ENCODE measurements at places on chromosomes 4 and X.

DNA sequence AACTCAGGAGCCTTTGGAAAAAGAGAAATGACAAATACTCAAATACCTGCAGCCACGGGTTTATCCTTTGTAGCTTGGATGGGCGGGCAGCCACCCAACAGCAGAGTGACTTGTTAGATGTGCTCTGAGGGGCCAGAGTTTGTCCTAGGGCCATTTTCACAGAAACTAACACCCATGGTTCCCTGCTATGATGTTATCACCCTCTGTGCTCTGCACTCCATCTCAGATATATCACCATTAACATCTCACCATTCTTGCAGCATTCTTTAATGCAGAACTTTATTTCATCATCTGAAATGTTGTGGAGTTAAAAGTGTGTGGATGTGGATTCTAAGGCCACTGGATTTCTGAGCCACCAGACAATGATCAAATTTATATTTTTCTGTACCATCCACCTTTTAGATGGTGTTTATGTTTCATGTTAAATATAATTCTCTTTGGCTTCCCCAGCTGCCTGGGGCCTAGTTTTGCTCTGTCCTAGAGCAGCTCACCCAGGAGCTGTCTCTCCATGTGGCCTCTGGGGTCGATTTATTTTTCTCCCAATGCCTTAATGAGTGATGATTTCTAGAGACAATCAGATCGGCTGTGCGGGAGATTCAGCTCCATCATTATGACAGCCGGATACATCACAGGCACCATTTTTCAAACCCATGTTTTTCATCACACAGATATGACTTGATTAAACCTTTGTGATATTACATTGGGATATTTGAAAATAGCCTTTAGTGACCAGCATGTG, 380.8 kb downstream of the BCOR start:
- no peak for DNase-seq

DNA sequence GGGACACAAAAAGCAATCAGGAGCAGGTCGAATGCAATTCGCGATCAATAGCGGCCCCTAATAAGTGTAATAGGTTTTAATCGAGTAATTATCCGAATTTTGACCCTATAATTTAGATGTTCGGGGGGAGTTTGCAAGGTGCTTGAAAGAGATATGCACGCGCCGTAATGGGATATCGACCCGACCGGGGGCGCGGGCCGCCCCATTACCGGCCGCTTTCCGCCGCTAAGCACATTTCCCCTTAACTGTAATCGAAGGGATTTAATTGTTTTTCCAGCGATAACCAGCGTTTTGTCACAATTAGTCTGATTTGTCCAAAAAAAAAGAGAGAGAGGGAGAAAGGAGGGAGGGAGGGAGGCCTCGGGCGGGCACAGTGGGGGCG, 997 bp downstream of the NKX1-1 start:
- DNase-seq: no peak

DNA sequence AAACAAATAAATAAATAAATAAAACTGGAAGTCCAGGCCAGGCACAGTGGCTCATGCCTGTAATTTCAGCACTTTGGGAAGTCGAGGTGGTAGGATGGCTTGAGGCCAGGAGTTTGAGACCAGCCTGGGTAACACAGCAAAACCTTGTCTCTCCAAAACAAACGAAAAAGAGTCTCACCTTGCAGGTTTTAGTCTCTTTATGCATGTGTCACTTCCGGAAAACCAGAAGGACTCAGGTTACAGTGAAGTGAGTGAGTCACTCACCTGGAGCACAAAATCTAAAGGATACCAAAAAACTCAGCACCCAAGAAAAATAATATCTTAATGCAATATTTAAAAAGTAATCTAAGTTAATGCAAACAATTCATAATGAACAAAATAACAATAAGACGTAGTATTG, 20.1 kb upstream of the SLC34A2 start:
- no peak for DNase-seq

DNA sequence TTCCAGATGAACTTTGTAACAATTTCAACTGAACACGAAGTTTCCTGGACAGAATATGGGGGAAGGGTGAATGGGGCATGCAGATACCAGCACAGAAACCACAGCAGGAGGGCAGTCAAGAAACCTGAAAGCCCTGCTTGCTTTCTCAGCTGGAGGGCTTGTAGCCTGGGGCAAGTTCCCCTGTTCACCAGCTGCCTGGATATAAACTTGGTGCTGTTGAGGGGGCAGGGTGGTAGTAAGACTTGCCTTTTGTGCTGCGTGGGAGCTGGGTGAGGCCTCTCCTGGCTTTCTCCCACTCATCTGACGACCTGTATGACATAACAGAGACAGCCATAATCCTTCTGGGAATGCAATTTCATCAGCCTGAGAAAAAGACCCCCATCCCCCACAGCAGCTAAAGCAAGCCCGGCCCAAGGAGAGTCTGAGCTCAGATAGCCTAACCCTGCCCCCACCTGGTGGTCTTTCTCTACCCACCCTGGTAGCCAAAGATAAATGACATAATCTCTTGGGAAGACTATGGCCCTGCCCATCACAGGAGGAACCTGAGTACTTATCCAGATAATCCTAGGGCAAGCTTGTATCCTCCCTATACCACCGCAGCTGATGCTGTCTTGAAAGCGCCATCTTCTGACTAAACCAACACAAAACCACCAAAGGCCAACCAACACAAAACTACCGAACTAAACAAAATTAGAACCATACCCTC, 234.3 kb downstream of the LAS1L start:
- DNase-seq: no peak

GRCh38 chr4:16503421-16504100, 277.3 kb upstream of the TAPT1 start:
- DNase-seq: no peak

DNA sequence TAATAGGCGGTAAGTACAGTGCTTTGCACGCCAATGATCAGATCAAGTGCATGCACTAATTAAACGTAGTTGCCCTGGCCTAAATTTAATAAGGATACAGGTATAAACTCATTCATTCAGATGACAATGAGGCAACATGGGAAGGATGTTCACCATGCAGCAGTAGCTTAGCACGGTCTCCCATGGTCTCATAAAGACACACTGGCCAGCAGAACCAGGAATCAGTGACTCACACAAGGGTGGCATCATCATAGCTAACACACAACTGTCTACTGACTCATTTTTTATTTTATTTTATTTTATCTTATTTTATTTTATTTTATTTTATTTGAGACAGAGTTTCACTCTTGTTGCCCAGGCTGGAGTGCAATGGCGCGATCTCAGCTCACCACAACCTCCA, 42.7 kb downstream of the TMEM156 start:
- no peak for DNase-seq

DNA sequence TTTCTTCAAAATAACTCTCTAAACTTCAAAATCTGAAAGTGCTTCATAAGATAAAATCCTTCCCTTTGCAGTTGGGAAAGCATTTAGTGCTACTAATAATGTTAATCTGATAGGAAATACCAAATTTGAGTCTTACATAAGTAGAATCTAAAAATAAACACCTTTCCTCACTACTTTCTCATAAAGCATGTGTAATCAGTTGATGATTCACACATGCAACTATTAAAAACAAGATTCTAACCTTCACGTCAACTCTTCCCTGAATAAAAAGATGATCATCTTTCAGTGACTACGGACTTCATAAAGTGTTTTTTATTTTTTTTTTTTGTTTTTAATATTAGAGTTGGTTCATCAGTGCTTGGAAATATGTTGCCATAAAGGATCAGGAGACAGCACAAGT, 172.6 kb downstream of the ACTRT1 start:
- DNase-seq: no peak

- no peak for DNase-seq
Observed at GRCh38 chr4:74475091-74475800, 30.3 kb downstream of the AREG start.

GRCh38 chr4:138650929-138651448, 364.6 kb upstream of the NOCT start:
- no peak for DNase-seq

- no peak for DNase-seq
Observed at GRCh38 chr4:24274381-24274941, 309.9 kb downstream of the DHX15 start.

DNA sequence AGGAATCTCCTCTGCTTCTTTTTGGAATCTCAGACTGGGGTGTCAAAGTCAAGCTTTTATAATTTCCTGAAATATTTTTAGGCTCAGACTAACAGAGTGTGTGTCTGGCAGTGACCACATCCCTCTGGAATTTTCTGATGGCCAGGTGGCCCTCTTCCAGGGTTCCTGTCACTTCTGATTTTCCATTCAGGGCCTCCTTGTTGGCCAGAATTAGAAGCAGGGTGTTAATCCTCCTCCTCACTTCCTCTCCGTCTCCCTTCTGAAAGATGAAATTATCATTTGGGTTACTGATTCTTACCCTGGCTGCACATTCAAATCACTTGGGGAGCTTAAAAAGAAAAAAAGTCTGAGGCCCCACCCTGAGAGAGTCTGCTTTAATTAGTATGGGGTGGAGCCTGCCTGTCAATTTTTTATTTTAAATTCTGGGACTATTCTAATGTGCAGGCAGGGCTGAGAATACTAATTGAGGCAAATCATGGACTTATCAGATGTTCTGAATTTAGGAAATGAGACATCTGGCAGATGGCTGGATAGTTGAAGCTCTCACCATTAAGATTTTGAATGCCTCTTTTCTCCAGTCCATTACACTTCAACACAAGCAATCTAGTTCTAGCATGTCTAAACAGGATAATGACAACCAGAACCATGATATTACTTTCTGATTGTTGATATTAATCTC, 43.2 kb downstream of the HAND2 start:
- DNase-seq: no peak

- DNase-seq: no peak
Observed at GRCh38 chr4:122612540-122612939, 8.3 kb downstream of the IL21 start.

DNA sequence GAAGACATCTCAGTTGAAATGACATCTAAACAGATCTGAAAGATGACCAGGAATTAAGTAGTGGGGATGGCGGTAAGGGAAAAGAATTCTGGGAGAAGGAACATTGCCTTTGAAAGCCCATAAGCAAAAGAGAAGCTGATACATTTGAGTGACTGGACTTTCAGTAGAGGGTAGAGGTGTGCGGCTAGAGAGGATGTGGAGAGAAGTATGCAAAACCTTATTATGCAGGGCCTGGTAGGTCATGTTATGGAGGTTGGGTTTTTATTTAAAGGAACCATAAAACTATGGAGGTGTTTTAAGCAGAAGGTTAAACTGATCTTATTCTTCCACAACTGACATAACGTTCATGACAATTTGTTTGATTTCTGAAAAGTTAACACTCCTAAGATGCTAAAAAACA, 36.3 kb downstream of the RPS6KA3 start:
- no peak for DNase-seq

DNA sequence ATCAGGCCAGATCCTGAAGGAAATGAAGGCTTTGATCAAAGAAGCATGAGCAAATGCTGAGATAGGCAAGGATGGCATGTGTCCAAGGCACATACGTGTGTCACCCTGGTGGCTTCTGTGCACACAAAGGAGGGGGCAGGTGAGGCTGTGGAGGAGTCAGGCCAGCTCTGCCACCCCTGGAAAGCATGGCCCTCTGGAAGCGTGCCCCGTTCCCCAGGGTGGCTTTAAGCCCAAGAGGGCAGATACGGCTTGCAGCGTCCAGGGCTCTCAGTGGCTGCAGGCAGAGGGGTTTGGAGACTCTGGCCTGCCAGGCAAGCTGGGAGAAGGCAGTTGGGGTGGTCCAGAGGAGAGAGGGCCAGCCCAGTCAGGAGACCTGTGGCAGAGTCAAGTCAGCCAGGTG, 25.6 kb downstream of the PNMA6E start:
- no peak for DNase-seq

GRCh38 chrX:131917588-131917987, 105.5 kb upstream of the STK26 start:
- DNase-seq: no peak

Data from central memory CD8-positive, alpha-beta T cell (primary cell).